ENCODE measurements at places on chromosomes 16 and 17.

DNA sequence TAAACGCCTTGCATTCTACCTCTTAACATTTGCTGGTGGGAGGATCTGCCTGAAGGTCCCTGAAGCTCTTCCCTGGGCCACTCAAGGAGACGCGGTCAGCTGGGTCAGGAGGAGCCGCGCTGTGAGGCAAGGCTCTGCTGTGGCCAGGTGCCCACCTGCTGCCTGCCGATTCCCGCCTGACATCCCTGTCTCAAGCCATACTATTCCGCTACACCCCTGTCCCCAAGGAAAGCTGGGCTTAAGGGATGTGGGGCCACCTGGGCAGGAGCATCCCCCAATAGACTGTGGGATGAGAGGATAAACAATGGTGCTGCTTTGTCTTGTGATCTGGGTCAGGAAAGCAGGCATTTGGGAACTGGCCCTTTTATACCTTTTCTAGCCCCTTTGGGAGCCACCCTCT is 5.1 kb downstream of the TPPP3 start:
- no peak for DNase-seq

- DNase-seq = no peak
These were observed 186.2 kb downstream of the CYLD start for GRCh38 chr16:50928065-50928464.

- no peak for DNase-seq
These were observed 5.5 kb downstream of the TBX2 start for GRCh38 chr17:61404913-61405685.

GRCh38 chr17:76025294-76025693 is 1.8 kb downstream of the EVPL start:
- no peak for DNase-seq

- peak; percentile 36 for DNase-seq
These were observed at the start of the genes KIAA0753 and TXNDC17 for GRCh38 chr17:6640536-6641246. KIAA0753 (minus strand) TSS chr17:6640711; CDS start chr17:6635103, 5,608 bp downstream. TXNDC17 (plus strand) TSS chr17:6641060; CDS start chr17:6641083, 23 bp downstream.

DNA sequence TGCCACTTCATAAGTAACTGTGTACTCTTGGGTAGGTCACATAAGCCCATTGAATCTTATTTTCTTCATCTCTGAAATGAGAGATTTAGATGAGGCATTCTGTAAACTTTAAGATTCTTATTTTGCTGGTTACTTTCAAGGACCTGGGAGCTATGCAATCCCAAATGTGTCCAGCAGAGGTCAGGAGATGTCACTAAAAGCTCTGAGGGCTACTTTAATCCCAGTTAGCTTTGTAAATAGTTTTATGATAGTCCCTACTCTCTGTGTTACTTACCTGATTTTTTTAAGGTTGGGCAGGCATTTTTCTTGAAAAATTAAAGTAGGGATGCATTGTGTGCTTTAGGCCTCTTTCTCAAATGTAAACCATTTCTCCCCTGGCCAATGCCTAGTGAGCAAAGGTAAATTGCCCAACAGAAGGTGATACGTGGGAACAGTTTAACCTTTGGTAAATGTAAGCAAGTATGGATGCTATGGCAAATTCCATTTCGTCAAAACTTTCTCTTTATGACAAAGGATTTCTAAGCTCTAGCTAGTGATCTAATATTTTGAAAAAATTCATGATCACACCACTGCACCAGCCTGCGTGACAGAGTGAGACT is 57.1 kb upstream of the WSB1 start:
- DNase-seq = peak; percentile 81

DNA sequence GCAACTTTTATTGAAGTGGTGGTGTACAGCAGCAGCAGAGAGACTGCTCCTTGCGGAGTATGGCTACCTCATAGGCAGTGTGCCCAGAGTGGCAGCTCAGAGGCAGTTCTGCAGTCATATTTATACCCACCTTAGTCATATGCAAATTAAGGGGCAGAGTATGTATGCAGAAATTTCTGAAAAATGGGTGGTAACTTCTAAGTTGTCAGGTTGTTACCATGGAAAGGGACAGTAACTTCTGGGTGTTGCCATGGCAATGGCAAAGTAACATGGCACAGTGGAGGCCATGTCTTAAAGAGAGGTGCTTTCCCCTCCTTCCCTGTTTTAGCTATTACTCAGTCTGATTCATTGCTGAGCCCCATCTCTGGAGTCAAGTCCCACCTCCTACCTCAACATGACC is 53.4 kb downstream of the MEOX1 start:
- DNase-seq = no peak

- no peak for DNase-seq
These were observed 130.6 kb upstream of the TOX3 start for GRCh38 chr16:52677501-52677900.

DNA sequence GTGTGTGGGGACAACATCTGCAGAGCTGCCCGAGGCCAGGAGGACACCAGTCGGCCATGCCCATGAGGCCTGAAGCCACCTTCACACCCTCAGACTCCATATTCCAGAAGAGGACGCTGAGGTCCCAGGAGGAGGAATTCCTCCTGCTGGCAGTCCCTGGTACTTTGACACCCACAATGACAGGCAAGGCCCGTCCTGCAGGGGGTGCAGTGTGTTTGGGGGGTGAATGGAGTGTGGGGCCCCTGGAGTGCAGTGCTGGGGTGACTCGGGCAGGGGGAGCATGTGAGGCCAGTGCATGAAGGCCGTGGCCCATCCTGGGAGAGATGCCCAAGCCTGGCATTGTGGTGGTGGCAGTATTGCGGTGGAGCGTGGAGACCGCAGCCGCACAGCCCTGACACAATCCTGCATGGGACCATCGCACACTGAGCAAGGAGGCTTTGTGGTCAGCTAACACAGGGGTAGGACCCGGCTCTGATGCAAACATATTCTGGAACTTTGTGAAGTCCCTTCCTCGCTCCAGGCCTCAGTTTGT is 52.2 kb downstream of the ZDHHC7 start:
- DNase-seq = peak; percentile 15

DNA sequence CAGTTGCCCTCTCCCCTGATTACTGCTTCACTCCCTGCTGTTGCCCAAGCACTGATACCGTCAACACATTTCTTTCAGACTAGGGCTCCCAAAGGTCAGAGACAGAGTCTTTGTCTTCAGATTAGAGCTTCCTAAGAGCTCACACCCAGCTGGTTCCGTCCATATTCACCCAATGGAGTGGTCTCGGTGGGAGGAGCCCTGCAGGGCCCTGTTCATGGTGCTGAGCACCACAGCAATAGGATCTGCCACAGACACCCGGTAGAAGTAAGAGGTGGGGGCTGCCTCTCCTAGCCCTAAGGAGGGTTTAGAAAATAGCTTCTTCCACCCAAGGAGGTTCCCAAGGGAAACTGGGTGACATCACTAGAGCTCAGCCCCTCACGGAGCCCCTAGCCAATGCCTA is 128.3 kb downstream of the CCDC144A start:
- DNase-seq = no peak
